ENCODE measurements at places on chromosomes 13 and 19.

- peak; percentile 54 for DNase-seq
These were observed 547 bp downstream of the ABCC4 start for GRCh38 chr13:95300625-95301182.

DNA sequence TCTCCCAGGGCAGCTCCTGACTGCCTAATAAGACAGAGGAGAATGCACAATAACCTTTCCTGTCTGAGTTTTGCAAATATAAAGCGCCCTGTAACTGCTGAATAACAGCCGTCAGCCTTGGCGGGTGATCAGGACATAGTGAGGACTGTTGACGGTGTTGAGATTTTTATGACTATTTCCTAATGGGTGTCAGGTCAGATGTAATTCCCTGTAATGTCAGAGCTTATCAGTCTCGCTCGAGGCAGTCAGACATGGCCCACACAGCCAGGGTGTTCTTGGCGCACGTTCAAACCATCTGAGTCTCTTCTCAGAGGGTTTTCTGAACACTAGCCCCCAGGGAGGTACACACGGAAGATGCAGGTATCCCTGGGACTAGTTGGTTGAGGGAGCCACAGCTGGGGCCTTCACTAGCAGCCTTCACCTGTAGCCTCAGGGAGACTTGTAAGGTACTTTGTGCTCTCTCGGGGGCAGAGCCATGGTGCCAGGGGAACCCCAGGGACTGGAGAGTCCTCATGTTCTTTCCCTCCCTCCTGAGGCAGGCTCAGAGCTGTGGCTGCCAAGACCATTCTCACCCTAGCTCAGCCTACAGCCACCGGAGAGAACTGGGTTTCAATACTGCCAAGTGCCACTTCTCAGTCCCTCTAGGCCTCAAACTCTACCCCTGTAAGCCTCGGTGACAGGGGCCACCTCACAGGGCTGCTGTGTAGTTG lies 213.1 kb downstream of the UQCRFS1 start:
- no peak for DNase-seq

GRCh38 chr19:58395220-58395978 lies at the start of gene RNF225:
TSS of gene RNF225 (plus strand) at chr19:58395656. CDS start at chr19:58396090, 434 bp downstream.
- peak; percentile 69 for DNase-seq

- no peak for DNase-seq
These were observed 148.8 kb upstream of the SLITRK1 start for GRCh38 chr13:84031120-84031519.

GRCh38 chr13:30978981-30979956 lies 46.8 kb downstream of the TEX26 start:
- DNase-seq = no peak

- DNase-seq = no peak
These were observed 100.3 kb downstream of the TM9SF2 start for GRCh38 chr13:99601535-99601934.

DNA sequence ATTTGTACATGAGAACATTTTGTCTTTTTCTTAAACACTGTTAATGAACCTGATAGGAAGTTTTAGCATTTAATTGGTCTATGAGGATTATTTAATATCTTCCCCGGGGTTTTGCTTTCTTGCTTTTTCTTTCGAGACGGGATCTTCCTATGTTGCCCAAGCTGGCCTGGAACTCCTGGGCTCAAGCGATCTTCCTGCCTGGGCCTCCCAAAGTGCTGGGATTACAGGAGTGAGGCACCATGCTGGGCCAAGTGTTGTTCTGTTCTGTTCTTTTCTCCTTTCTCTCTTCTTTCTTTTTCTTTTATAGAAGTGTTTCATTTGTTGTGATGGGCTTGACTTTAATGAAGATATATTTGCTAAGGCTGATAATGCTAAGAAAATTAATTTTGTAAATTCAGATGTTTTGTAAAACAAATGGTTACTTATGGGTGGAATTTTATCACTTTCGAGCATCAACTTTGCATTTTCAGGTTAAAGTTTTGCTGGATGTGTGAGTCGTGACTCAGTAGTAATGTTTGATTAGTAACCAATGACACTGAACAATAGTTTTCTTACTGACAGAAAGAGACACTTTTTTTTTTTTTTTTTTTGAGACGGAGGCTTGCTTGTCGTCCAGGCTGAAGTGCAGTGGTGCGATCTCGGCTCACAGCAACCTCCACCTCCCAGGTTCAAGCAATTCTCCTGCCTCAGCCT lies 2.2 kb downstream of the PAN3 start:
- DNase-seq = no peak

- DNase-seq = no peak
These were observed 5.7 kb downstream of the SLITRK1 start for GRCh38 chr13:83876546-83876945.

GRCh38 chr13:33193428-33193974 lies 92.1 kb downstream of the STARD13 start:
- DNase-seq = no peak

DNA sequence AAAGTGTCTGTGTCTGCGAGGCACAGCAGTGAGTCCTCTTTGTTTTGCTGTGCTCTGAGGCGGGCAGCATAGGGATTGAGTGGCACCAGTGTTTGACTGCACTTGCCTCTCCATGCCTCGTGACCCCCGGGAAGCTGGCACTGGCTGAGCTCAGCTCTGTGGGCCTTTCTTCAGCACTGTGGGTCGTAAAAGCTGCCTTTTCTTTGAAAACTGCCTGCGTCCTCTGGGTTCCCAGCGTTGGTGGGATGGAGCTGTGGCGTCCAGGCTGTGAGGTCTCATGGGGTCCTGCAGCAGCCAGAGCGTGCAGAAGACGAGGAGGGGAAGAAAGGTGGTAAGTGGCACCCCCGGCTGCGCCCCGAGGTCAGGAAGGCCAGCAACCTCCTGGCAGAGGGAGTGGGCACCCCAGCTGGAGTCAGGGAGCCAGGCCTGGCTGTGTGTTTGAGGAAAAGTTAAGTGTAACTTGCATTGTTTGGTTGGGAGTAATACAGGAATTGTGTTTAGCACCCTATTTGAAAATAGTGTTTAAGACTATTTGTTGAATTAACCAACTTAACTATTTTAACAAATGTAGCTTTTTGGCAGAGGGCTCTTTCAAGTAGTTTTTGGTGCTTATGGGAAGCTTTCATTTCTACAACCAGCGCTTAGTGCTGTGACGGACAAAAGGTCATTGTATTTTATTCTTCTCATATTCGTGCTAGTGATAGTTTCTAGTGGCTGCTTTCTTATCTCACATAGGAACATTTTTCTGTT lies 79.3 kb upstream of the TEX29 start:
- DNase-seq = no peak

DNA sequence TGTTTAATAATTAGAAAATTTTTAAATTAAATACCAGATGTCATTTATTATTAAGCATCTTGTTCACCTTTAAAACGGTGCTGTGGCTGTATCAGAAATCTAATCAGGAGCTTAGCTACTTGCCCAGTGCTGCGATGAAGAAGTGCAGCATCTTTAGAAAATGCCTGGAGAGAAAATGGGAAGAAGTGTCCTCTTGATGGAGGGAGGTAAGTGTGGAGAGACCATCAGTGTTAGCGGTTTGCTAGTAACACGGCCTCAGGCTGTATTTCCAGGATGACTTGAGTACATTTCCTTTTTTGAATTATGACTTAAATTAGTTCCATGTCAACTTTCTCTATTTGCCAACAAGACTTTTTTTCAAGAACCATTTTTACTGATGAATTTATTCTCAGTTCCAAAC lies 74.1 kb downstream of the SHISA2 start:
- DNase-seq = no peak
